ENCODE measurements at places on chromosomes 3 and 15. TPM values are rescaled to one million over a fixed set of nuclear protein-coding genes. Genes with fewer than 3 reads are reported as not detected.

Gene PPP1R14D
- 170 TPM for total RNA-seq

Gene SLC9C1
- total RNA-seq = not detected

Gene KBTBD13
- total RNA-seq = not detected

Gene CFAP100
- total RNA-seq = not detected

Gene EOGT
- 12.0 TPM for total RNA-seq

Gene SI
- total RNA-seq = 24.8 TPM

Gene OR5H2
- not detected for total RNA-seq

Gene SUCNR1
- total RNA-seq = 0.14 TPM

Gene SCG3
- not detected for total RNA-seq

Gene CD276
- 110 TPM for total RNA-seq

Gene BOC
- 15.2 TPM for total RNA-seq

Gene AGBL1
- 0.32 TPM for total RNA-seq

Gene TM4SF18
- 1.4 TPM for total RNA-seq

Gene IL17RE
- 96.0 TPM for total RNA-seq

GRCh38 chr3:31255007-31255581 lies 277.6 kb upstream of the STT3B start:
- H3K27me3 ChIP-seq = no peaks in the 10 kb centered on the region
- H3K4me3 ChIP-seq = no peak overlapping the region
- H3K27ac ChIP-seq = no peak overlapping the region
- no peak for DNase-seq

- H3K27ac ChIP-seq = no peak overlapping the region
- no peaks in the 10 kb centered on the region for H3K4me1 ChIP-seq
- no peaks in the 10 kb centered on the region for H3K36me3 ChIP-seq
- no peak for DNase-seq
- no peaks in the 10 kb centered on the region for H3K27me3 ChIP-seq
- H3K4me3 ChIP-seq = no peak overlapping the region
Measured at GRCh38 chr3:195770081-195770840, 41.5 kb downstream of the MUC4 start.

GRCh38 chr3:148681080-148681479 lies 16.6 kb upstream of the AGTR1 start:
- no peak overlapping the region for H3K27ac ChIP-seq
- no peak for DNase-seq
- no peaks in the 10 kb centered on the region for H3K36me3 ChIP-seq
- no peaks in the 10 kb centered on the region for H3K4me1 ChIP-seq
- H3K27me3 ChIP-seq = no peaks in the 10 kb centered on the region

- no peaks in the 10 kb centered on the region for H3K36me3 ChIP-seq
- H3K4me1 ChIP-seq = no peaks in the 10 kb centered on the region
- no peak for DNase-seq
Measured at GRCh38 chr3:133966954-133967353, 62.8 kb downstream of the SLCO2A1 start.

DNA sequence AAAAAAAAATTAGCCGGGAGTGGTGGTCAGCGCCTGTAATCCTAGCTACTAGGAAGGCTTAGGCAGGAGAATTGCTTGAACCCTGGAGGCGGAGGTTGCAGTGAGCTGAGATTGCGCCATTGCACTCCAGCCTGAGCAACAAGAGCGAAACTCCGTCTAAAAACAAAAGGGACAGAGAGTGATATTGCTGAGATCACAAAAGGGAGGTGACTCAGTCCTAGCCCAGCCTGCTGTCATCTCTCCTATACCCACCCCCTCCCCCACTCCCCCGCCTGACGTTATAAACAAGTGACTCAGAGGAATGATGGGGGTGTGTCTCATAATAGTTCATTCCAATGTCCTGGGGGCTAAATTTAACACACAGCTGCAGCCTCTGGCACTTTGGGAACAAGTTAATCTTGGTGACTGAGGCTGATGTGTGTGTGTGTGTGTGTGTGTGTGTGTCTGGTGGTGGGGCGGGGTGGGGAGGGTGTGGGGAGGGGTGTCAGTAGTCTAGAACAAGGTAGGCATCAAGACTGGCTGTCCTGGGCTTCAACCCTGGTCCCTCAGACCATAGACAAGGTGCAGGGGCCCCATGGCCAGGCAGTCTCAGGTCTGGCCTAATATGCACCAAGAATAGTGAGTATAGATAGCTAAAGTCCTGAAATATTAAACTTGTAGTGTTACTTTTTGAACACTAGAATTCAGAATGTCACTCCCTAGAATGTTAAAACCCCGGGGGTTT lies 1.3 kb upstream of the KLHL40 start:
- peak overlapping the region; percentile 40 for H3K27ac ChIP-seq
- H3K4me1 ChIP-seq = peaks cover 2% of the 10 kb centered on the region
- peak; percentile 68 for DNase-seq
- no peaks in the 10 kb centered on the region for H3K36me3 ChIP-seq
- H3K27me3 ChIP-seq = peaks cover 14% of the 10 kb centered on the region

- H3K4me3 ChIP-seq = no peak overlapping the region
- DNase-seq = no peak
- no peaks in the 10 kb centered on the region for H3K36me3 ChIP-seq
- H3K4me1 ChIP-seq = no peaks in the 10 kb centered on the region
Measured at GRCh38 chr15:34719695-34720094, 35.1 kb downstream of the GJD2 start.

DNA sequence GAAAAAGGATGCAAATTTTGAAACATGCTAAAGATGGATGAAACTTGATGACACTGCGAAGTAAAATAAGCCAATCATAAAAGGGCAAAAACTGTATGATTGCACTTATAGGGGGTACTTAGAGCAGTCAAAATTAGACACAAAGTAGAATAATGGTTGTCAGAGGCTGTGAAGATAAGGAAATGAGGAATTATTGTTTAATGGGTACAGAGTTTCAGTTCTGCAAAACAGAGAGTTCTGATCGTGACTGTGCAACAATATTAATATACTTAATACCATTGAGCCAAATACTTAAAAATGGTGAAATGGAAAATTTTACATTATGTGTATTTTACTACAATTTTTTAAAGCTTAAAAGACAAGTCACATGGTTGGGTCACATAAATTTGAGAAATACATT lies 35.1 kb downstream of the UBE3A start:
- H3K36me3 ChIP-seq = peaks cover 39% of the 10 kb centered on the region
- no peak for DNase-seq
- H3K4me3 ChIP-seq = no peak overlapping the region
- H3K4me1 ChIP-seq = peaks cover 17% of the 10 kb centered on the region
- no peak overlapping the region for H3K27ac ChIP-seq

- peaks cover 14% of the 10 kb centered on the region for H3K4me1 ChIP-seq
- H3K27ac ChIP-seq = peak overlapping the region; percentile 37
- peak; percentile 71 for DNase-seq
- no peaks in the 10 kb centered on the region for H3K27me3 ChIP-seq
Measured at GRCh38 chr3:149473357-149474249, 894 bp upstream of the TM4SF4 start.

DNA sequence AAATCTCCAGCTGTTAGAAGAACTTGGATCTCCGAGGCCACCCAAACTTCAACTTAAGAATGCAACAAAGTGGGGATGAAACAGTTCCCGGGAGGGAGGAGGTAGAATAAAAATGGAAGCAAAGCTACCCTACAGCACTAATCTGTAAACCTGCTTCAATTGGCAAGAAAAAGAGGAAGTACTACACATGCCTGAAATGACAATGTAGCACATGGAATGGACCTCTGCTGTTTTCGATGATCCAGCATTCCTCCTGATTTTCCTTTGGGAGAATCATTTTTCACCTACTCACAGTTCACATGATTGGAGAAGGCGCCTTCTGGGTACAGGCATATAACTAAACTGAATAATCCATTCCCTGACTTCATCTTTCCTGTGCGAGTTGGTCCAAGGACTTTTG lies 1081.5 kb downstream of the FHIT start:
- H3K27ac ChIP-seq = no peak overlapping the region
- no peaks in the 10 kb centered on the region for H3K36me3 ChIP-seq
- no peak overlapping the region for H3K4me3 ChIP-seq

- no peak overlapping the region for H3K4me3 ChIP-seq
- no peaks in the 10 kb centered on the region for H3K27me3 ChIP-seq
- peaks cover 7% of the 10 kb centered on the region for H3K4me1 ChIP-seq
Measured at GRCh38 chr3:13005301-13005700, 67.9 kb downstream of the IQSEC1 start.

GRCh38 chr15:49900903-49901235 lies 218.2 kb downstream of the ATP8B4 start:
- no peak overlapping the region for H3K4me3 ChIP-seq
- no peaks in the 10 kb centered on the region for H3K27me3 ChIP-seq
- no peak for DNase-seq
- H3K36me3 ChIP-seq = no peaks in the 10 kb centered on the region
- peaks cover 23% of the 10 kb centered on the region for H3K4me1 ChIP-seq

- no peak overlapping the region for H3K27ac ChIP-seq
- H3K4me1 ChIP-seq = peaks cover 5% of the 10 kb centered on the region
- no peaks in the 10 kb centered on the region for H3K36me3 ChIP-seq
- H3K4me3 ChIP-seq = no peak overlapping the region
- H3K27me3 ChIP-seq = no peaks in the 10 kb centered on the region
Measured at GRCh38 chr3:188788621-188789081, 383.1 kb upstream of the TPRG1 start.

- no peaks in the 10 kb centered on the region for H3K27me3 ChIP-seq
- H3K36me3 ChIP-seq = no peaks in the 10 kb centered on the region
- no peaks in the 10 kb centered on the region for H3K4me1 ChIP-seq
- no peak for DNase-seq
- peak overlapping the region; percentile 77 for H3K27ac ChIP-seq
Measured at GRCh38 chr3:138471481-138471880, 37.1 kb downstream of the ESYT3 start.

DNA sequence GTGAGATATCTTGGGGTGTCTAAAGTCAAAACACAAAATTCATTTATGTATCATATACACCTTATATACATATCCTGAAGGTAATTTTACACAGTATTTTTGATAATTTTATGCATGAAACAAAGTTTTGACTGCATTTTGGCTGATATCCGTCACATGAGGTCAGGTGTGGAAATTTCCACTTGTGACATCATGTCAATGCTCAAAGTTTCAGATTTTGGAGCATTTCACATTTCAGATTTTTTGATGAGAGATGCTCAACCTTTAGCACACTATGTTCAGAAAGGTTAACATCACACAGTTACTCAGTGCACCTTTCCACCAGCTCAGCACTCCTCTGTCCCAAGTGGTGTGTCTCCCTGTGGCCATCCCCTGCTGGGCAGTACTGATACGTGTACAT lies 37.7 kb upstream of the CPB1 start:
- no peaks in the 10 kb centered on the region for H3K36me3 ChIP-seq
- no peak for DNase-seq
- no peak overlapping the region for H3K4me3 ChIP-seq
- H3K4me1 ChIP-seq = peaks cover 4% of the 10 kb centered on the region
- no peak overlapping the region for H3K27ac ChIP-seq

DNA sequence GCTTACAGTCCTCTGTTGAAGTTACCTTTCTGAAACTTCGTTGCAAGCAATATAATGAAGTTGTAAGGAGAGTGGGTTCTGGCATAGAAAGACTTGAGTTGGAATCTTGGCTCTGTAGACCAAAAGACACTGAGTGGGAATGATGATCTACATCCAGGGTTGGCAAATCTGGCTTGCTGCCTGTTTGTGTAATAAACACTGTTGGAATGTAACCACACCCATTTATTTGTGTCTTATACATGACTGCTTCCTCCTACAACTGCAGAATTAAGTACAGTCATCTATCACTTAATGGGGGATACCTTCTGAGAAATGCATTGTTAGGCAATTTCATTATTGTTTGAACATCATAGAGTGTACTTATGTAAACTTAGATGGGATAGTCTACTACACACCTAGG lies 178.4 kb upstream of the SUCLG2 start:
- H3K27me3 ChIP-seq = no peaks in the 10 kb centered on the region
- H3K27ac ChIP-seq = no peak overlapping the region
- H3K36me3 ChIP-seq = no peaks in the 10 kb centered on the region
- H3K4me3 ChIP-seq = no peak overlapping the region
- no peak for DNase-seq

DNA sequence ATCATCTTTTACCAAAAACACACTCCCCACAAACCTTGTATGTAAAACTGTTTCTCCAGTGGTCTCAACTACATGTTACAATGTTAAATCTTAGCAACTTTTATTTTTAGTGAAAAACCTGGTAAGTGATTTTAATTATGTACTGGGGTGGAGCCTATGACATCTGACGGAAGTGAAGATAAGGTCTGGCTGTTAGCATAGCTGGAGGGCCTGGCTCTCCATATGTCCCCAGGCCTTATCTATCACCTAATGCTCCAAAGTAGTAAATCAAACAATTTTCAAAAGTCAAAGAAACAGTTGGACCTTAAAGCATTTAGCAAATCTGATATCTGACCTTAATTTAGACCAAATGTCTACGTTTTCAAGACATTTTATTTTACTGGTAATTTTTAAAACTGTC lies 173.6 kb upstream of the SMAD3 start:
- H3K27me3 ChIP-seq = no peaks in the 10 kb centered on the region
- H3K4me1 ChIP-seq = no peaks in the 10 kb centered on the region
- no peaks in the 10 kb centered on the region for H3K36me3 ChIP-seq
- no peak for DNase-seq

GRCh38 chr3:157123621-157124020 lies 36.3 kb downstream of the CCNL1 start:
- H3K36me3 ChIP-seq = no peaks in the 10 kb centered on the region
- DNase-seq = no peak
- H3K4me3 ChIP-seq = no peak overlapping the region
- peak overlapping the region; percentile 2 for H3K27ac ChIP-seq

- no peaks in the 10 kb centered on the region for H3K36me3 ChIP-seq
- H3K4me3 ChIP-seq = no peak overlapping the region
- H3K27me3 ChIP-seq = no peaks in the 10 kb centered on the region
- no peak for DNase-seq
Measured at GRCh38 chr3:24261521-24261920, 233.1 kb downstream of the THRB start.

DNA sequence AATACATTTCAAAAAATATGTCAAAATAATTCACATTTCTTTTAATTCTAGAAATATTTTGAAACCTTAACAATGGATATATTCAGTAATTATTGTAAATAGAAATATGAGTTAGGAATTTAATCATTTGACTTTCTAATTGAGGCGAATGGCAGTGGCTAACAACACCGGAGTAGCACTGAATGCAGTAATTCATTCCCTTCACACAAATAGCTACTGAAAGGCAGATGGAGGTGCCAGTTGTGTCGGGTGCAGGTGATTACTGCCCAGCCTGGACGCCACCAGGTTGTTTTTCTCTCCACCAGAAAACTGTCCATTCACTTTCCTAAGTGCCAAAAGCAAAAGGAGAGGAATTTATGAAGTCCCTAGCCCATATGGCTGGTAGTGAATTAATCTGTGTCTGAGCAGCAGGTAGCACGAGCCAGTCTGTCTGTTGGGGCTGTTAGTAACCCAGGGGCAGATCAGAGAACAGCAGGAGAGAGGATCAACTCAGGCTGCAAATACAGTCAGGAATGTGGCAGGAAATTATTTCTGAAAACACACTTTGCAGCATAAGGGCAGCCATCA lies 79.3 kb upstream of the GMNC start:
- no peak overlapping the region for H3K27ac ChIP-seq
- no peaks in the 10 kb centered on the region for H3K4me1 ChIP-seq
- H3K27me3 ChIP-seq = no peaks in the 10 kb centered on the region
- H3K36me3 ChIP-seq = no peaks in the 10 kb centered on the region
- no peak for DNase-seq
- H3K4me3 ChIP-seq = no peak overlapping the region

- H3K27ac ChIP-seq = no peak overlapping the region
- H3K27me3 ChIP-seq = no peaks in the 10 kb centered on the region
- no peak overlapping the region for H3K4me3 ChIP-seq
- DNase-seq = no peak
- no peaks in the 10 kb centered on the region for H3K36me3 ChIP-seq
Measured at GRCh38 chr3:78642226-78643035, 1125.4 kb downstream of the ROBO1 start.

- no peak overlapping the region for H3K4me3 ChIP-seq
- no peaks in the 10 kb centered on the region for H3K36me3 ChIP-seq
- H3K27me3 ChIP-seq = no peaks in the 10 kb centered on the region
- no peak overlapping the region for H3K27ac ChIP-seq
Measured at GRCh38 chr3:99602183-99602582, 36.2 kb upstream of the COL8A1 start.
